ENCODE measurements at places on chromosomes 12 and 14.

GRCh38 chr14:39446131-39446744 is 14.0 kb upstream of the FBXO33 start:
- DNase-seq = no peak

DNA sequence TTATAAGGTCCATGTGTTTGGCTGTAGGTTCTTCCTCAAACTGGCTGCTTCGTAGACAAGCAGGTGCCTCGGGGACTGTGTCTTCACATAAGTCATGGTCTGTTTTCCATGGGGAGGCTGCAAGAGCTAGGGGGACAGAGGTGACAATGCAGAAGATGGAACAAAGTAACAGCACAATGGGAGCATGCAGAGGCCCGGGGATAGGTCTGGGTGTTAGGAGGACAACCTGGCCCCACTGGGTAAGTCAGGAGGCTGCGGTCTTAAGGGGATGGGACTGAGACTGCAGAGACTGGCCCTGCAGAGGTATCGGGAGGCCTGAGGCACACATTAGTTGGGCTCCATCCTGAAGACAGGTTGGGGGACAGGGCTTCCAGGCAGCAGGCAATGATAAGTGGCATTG is 88.9 kb downstream of the NTF3 start:
- no peak for DNase-seq

- no peak for DNase-seq
Measured at GRCh38 chr12:88153959-88154358, 11.9 kb downstream of the TMTC3 start.

DNA sequence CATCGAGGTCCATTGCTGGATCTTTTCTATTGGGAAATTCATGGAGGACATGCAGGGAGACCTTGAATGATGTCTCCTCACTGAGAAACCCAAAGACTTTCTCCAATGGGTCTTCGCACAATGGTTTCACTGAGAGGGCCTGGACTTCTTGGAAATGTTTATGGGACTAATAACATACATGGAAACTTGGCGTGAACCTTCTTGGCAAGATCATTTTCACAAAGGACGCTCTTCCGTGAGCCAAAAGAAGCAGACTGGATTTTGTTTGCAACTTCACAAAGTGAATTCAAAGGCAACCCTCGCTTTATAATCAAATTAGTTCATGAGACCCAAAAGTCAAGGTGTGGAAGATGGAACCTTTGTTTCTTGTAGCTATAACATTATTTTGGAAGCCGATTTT is 154.4 kb downstream of the TMEM132C start:
- no peak for DNase-seq

DNA sequence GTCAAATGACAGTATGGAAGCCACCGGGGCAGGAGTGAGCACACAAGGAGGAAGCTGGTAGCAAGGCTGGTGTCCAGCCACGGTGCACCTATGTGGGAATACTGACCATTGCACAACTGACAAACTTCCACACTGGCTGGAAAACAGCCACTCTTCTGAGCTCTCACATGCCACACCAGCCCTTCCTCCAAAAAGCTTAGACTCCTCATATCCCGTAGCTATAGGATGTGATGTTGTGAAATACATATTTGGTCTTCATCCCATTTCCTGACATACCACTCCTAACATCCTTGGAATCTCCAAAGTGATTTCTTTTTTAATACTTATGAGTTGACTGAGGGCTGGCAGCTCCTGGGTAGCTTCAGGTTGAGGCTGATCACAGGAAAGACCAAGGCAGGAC is 103.6 kb downstream of the NTF3 start:
- DNase-seq = no peak

- DNase-seq = no peak
Measured at GRCh38 chr12:26608273-26608672, 224.7 kb downstream of the ITPR2 start.

- DNase-seq = no peak
Measured at GRCh38 chr12:74105434-74105833, 432.2 kb upstream of the ATXN7L3B start.

GRCh38 chr14:37595809-37596621 is 586 bp downstream of the TTC6 start:
- peak; percentile 50 for DNase-seq

GRCh38 chr12:68292151-68292943 is 38.9 kb upstream of the IL22 start:
- DNase-seq = no peak

DNA sequence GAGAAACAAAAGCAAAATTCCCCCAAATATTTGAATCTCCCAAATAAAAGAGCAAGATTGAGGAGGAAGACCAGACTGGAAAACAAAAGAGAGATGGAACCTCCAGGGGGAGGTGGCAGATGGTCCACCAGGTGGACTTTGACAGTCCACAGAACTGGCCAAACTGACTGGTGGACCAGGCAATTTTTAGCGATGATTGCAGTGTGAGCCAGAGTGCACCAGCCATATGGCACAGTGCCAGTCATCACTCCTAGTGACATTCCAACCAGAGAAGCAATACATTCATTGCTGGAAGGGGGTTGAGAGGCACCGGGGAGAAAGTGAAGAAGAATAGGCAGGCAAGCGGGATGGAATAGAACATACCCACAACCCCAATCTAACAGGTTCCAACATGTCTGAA is 182.9 kb downstream of the EXOC5 start:
- DNase-seq = no peak

DNA sequence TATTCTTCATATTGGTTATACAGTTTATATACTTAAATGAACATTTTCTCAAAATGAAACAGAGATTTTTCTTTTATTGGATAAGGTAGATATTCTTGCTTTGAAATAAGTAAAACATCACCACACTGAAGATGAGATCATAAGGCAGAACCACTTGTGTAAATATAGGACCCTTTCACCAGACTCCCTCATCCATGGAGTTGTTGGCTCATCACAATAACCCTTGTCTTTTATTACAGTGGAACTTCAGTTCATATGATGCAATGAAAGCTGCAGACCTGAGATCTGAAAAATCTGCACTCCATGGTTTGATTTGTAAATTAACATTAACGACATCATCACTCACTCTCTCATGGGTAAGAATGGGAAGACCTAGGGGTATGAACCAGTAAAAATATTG is 51.9 kb upstream of the DBX2 start:
- no peak for DNase-seq

- no peak for DNase-seq
Measured at GRCh38 chr14:102819747-102820330, 42.6 kb downstream of the TRAF3 start.

- DNase-seq = no peak
Measured at GRCh38 chr12:128693771-128694170, 130.0 kb downstream of the SLC15A4 start.

- DNase-seq = no peak
Measured at GRCh38 chr14:89371585-89372511, 45.2 kb downstream of the FOXN3 start.

- DNase-seq = no peak
Measured at GRCh38 chr14:61438497-61438859, 117.1 kb downstream of the PRKCH start.

GRCh38 chr12:132218527-132218875 is 74.2 kb downstream of the NOC4L start:
- DNase-seq = no peak

GRCh38 chr14:98350213-98350612 is 921.8 kb downstream of the BCL11B start:
- no peak for DNase-seq

GRCh38 chr14:100239840-100240667 is 1.1 kb downstream of the YY1 start:
- DNase-seq = peak; percentile 74

GRCh38 chr14:103867020-103867419 is 19.6 kb upstream of the PPP1R13B start:
- no peak for DNase-seq

DNA sequence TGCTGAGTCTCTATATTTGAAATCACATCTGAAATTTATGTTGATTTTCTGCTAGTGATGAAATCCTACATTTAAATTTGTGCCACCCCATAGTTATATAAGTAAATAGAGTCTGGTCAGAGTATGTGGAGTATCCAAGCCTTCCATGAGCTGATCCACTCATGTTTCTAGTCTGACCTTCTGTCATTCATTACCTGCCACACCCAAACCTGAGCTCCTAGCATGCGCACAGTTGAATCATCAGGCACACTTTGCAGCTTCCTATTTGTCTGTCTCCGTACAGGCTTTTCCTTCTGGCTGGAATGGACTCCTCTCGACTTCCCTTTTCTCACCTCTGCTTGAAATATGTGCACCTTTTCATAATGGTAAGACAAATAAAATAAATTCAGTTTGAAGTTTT is 45.3 kb upstream of the LRIG3 start:
- DNase-seq = no peak

GRCh38 chr14:69376439-69376838 is 21.7 kb downstream of the ERH start:
- DNase-seq = no peak

DNA sequence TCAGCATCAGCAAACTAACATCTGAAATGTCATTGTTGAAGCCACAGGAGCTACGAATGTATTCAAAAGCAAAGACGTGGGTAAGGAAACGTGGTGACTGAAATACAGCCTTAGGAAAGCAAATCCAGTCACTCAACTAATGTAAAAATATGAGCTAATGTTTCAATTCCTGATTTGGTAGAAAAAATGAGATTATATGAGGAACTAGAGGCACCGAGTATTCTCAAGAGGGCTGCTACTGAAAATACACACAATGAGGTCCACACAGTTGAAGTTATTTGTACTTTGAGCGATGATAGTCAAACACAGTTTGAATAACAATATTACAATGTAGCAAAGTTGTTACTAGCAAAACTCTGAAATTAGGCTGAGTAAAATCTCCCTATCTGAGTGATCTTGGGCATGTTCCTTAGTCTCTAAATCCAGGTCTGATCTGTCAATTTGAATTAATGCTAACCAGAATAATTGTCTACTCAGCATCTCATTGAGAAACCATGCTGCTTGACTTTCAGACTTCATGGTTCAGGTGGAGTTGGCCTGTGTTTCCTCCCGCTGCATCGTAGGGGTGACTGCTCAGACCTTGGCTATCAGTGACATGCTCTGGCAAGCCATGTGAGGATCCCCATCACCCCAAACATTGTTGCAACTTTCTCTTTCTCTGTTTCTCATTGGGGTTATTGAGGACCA is 467.1 kb upstream of the SOX5 start:
- DNase-seq = no peak

- DNase-seq = peak; percentile 95
Measured at GRCh38 chr14:71320107-71320733, 413.0 kb downstream of the PCNX1 start.

DNA sequence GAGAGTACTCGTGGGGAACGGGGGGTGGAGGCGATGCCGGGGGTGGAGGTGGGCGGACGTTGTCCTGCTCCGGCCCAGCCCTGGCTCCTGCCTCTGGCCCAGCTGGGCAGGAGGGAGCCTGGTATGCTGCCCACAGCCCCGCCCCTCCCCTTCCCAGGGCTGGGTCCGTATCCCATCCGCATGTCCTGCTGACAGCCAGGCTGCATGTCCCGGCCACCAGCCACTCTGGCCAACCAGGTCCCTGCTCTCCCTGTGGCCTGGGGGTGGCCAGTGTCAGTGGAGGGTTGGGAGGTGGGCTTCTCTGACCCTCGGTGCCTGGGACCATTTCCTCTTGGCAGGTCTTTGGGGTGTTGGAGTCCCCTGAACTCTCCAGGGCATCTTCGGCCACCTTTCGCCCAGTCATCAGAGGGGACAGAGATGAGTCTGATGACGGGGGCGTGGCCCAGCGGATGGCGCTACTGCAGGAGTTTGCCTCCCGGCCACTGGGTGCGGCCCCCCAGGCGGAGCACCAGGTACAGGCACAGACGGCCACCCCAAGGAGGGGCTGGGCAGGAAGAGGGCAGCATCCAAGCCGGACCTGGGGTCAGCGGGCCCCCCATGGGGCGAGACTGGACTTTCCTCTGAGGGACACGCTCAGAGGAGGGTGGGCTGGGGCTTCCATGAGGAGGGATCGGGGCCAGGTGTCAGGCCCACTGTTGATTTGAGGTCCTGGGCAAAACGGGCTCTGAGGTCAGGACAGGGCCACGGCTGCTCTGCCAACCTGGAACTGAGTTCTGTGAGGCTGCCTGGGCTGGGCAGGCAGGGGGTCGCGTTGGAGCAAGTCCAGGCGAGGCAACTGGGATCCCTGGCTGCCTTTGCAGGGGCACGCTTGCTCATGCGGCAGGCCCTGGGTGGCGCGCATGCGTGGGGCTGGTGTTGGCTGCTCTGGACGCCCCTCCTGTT is 20.2 kb downstream of the CEP170B start:
- no peak for DNase-seq

- no peak for DNase-seq
Measured at GRCh38 chr12:120761519-120761934, 35.9 kb downstream of the ACADS start.

DNA sequence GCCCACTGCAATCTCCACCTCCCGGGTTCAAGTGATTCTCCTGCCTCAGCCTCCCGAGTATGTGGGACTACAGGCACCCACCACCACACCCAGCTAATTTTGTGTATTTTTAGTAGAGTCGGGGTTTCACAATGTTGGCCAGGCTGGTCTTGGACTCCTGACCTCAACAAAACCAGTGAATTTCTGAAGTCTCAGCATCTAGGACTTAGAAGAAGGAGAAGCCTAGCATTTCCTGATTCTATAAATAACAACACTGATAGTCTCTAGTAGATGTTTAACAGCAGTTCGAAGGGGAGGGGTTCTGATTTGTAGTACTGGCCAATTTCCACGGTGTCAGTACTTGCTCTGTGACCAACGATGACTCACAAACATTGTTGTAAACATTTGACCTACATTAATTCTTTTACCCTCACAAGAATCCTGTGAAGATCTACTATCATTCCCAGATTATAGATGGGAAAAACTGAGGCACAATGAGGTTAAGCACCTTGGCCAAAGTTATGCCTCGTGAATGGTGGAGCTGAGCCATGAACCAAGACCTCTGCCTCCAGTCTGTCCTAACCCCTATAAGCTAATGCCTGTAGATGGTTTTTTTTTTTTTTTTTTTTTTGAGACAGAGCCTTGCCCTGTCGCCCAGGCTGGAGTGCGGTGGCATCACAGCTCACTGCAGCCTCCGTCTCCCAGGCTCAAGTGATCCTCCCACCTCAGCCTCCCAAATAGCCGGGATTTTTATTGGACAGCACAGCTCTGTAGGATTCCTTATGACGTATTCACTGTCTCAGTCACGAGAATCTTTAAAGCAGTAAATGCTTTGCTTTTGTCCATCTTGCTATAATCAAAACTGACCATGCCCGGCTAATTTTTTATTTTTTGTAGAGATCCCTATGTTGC is 5.2 kb downstream of the P2RX4 start:
- DNase-seq = no peak

DNA sequence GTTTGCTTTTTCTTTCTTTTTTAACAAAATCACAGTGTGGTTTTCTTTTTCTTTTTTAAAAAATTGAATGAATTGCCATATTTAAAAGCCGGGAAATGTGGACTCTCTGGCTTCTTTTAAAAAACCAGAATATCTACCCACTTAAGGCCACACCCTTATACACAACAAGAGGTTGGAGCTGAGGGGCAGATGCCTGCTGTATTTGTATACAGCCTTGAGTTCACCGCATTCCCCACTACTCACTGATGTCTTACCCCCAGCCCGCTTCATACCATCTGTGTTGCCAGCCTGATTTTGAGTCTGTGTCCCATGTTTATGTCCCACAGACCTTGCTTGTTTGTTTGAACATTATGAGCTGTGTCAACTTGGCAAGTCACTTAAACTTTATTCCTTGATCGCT is 14.3 kb downstream of the JDP2 start:
- no peak for DNase-seq

Data from stimulated activated CD8-positive, alpha-beta memory T cell treated with anti-CD3 and anti-CD28 coated beads, Interleukin-7, amount 100 ng/mL, for 48 hours (primary cell).